GOT3 (cell line): ENCODE measurements at places on chromosomes 12 and 14.

DNA sequence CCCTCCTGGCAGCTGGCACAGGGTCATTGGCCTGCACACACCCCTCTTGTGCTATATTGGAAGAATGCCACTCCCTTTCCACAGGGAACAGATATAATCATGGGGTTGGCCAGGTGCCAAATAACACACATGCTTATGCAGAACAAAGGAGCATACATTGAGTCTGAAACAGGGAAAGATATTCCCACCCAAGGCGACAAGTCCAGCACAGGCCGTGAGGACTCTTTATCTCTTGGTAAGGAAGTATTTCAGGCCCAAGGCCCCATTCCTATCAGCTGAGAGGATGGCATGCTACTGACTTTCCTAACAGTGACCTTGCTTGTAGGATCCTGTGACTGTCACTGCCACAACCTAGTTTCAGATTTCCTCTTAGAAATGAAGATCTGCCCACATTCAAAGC, 59.0 kb upstream of the STXBP6 start:
- DNase-seq, result no peak

DNA sequence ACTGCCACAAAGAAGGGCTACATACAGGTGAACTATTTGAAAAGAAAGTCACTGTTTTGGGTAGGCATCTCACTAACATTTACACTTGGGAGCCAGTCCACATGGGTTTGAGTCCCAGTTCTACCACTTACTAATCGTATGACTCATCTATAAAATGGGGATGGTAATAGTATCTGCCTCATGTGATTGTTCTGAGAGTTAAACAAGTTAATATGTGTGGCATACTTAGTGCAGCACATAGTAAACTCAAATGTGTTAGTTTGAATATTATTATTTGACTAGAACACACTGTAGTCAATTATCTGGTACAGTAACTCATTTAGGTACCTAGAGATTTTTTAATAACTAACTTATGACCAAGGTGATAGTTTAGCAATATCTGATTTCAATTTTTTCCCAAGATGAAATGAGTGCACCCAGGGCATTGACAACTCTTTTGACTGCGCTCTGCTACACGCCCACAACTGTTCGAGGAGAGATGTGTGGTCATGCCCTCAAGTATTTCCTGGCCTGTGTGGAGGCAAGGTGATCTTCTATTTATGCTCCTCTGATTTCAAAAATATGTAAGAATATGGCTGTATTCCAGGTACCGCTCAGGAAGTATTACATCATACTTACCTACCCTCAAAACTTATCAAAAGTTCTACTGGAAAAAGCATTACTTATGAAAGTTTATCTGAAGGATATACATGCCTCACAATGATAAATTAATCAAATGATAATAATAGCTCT, 210.6 kb upstream of the EGLN3 start:
- DNase-seq, result no peak

GRCh38 chr12:69886109-69886508, 61.1 kb downstream of the MYRFL start:
- DNase-seq, result no peak

DNA sequence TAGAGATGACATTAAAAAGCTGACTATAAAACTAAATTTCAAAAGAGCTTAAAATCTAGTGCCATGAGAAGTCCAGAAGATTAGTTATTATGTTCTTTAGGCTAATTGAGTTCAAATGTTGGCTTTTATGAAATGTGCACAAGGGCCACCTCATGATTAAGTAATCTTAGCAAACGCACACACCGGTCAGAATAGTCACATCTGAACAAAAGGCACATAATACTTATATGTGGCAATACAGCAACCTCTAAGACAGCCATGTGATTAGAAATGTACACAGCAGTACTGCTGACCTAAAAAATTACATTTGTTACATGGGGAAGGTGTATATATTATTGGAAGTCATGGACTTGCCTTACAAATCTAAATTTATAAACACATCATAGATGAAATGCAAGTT, 344.7 kb upstream of the GARIN6 start:
- DNase-seq, result no peak

DNA sequence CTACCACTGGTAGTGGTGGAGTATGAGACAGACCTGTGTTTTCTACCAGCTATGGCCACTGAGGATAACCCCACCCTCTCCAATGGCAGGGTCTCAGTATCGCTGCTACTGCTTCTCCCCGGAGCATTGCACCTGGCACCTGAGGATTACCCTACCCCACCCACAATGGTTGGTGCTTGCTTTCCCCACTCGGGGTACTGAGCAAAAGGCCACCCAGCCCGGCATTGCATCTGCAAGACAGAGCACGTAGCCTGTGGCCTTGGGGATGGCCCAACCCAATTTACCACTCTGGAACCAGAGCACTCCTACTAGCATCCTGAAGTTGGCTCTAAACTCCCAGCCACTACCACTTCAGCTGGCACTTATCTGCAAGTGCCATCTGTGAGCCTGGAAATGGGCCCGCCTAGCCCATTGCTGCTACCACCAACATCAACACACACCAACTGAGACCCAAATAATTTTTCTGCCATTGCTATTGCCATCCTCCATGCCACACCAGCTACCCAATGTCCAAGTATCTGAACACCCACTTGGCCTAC, 145.7 kb downstream of the CNTN1 start:
- no peak for DNase-seq

GRCh38 chr12:129325566-129325965, 472.3 kb downstream of the GLT1D1 start:
- no peak for DNase-seq

GRCh38 chr14:53946404-53947093, 10.1 kb downstream of the BMP4 start:
- no peak for DNase-seq

GRCh38 chr12:107431942-107432341, 253.7 kb upstream of the PWP1 start:
- DNase-seq, result no peak

DNA sequence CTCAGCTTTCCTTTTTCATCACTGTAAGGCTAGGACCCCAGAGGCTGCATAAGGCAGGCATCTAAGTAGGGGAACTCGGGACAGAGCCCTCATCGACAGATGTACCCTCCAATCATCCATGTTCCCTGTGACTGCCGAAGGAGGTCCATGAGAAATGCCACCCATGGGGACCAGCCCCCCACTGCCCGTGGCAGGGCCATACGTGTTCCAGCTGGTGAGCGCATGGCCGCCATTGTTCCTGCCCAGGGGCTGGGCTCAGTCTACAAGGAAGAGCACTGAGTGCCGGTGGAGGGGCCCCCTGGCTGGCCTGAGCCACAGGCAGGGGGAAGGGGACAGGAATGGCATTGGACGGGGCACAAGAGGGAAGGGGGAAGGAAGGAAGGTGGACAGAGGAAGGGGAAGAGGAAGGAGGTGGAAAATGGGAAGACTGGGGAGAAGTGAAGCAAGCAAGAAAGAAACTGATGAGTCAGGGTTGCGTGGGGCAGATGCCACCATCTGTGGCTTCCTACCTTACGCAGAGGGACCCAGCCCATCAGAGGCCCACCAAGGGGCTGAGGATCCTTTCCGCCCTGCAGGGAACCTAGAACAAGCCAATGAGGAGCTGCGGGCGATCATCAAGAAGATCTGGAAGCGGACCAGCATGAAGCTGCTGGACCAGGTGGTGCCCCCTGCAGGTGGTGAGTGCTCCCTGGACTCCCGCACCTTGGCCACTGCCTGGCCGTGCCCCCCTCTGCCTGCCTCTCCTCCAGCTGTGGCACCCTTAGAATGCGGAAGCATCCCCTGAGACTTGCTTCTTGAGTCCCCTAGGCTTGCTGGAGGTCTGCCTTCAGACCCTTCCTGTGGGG, 120.6 kb upstream of the FKBP4 start:
- DNase-seq, result no peak

GRCh38 chr14:60840313-60840712, 105.8 kb downstream of the MNAT1 start:
- no peak for DNase-seq

- no peak for DNase-seq
Measured at GRCh38 chr12:100857971-100858370, 63.4 kb downstream of the ANO4 start.

DNA sequence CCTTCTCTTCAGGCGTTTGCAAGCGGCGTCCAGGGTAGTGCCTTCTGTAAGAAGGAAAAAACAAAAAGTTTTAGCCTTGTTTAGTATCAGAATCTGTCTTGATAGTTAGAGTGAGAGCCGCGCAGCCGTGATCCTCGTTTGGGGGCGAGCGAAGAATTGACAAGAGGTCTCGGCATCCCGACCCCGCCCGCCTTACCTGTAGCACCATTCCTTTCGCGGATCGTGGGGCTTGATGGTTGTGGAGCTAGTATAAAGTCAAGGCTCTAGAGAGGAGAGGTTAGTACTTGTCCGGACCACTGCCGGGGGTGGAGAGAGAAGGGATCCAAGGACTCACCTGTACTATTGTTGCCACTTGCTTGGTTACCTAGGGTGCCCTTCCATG, 494 bp downstream of the TMTC3 start:
- no peak for DNase-seq

DNA sequence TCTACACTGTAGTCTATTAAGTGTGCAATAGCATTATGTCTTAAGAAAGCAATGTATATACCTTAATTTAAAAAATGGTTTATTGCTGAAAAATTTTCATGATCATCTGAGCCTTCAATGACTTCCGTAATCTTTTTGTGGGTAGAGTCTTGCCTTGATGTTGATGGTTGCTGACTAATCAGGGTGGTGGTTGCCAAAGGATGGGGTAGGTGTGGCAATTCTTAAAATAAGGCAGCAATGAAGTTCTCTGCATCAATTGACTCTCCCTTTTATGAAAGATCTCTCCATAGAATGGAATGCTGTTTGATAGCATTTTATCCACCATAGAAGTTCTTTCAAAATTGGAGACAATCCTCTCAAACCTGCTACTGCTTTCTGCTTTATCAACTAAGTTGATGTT, 41.1 kb downstream of the BBS10 start:
- DNase-seq, result no peak

GRCh38 chr12:1851151-1851701, 30.9 kb downstream of the LRTM2 start:
- no peak for DNase-seq

DNA sequence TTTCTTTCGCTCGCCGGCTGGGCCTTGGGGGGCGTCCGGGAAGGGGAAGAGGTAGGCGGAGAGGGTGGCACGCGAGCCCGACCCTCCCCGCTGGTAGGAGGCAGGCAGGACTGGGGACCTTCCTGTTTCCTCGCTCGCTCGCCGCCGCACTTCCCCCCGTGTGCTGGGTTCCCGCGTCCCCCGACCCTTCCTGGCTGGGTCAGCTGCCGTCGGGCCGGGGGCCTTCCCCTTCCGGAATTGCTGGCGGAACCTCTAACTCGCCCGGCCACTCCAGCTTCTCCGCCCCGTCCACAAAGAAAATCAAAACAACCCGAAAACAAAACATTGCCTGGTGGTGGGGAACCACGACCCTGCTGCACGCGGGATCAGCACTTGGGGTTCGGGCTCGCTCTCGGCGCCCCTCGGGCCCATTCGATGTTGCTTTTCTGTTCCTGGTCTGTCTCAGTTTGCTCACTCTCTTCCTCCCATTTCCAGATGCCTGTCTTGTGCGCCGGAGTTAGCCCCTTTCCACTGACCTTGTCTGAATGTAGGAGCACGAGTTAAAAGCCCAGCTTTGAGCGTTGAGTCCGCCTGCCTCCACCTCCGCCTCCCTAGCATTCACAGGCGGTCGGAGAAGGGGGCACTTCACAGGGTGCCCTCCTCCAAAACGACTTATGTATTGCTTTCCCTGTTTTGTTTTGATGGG, 581 bp downstream of the PAPOLA start:
- no peak for DNase-seq

- DNase-seq, result no peak
Measured at GRCh38 chr12:111436811-111437210, 31.1 kb downstream of the SH2B3 start.

- DNase-seq, result no peak
Measured at GRCh38 chr12:55695349-55695748, 12.4 kb downstream of the ITGA7 start.

- no peak for DNase-seq
Measured at GRCh38 chr12:128815779-128816642, 7.7 kb downstream of the SLC15A4 start.

GRCh38 chr12:234891-235415, 21.0 kb upstream of the SLC6A12 start:
- DNase-seq, result no peak

GRCh38 chr12:110367181-110367864, 36.2 kb downstream of the ANAPC7 start:
- DNase-seq, result no peak

DNA sequence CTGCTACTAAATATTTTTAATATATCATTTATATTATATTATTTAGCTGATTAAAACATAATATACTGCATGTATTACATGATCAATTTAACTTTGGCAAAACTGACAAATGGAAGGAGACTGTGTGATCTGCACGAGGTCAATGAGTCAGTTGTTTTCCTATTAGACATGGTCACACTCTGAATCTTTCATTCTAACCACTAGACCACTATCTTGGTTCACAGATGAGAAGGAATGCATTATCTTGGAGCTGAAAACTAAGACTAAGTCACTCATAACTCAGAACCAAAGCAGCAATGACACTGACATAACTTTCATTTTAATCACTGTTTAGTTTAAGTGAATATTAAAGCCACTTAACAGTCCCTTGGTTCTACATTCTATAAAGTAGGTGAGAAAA, 37.4 kb downstream of the GNPTAB start:
- no peak for DNase-seq

DNA sequence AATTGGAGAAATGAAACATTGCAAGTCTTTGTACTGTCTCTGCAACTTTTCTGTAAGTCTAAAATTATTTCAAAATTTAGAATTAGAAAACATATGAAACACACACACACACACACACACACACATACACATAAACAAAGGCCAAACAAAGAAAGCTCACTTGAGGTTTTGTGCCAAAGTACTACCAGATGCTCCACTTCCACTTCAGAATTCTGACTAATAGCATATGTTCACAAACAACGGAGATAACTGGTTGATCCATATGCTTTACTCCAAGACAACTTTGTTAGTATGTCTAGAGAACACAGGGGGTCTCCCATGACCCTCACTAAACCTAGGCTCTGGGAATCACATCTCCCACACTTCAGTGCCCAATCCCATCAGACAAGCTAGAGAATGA, 133.8 kb upstream of the CLEC14A start:
- DNase-seq, result no peak

- no peak for DNase-seq
Measured at GRCh38 chr12:82959821-82960220, 273.1 kb downstream of the TMTC2 start.

DNA sequence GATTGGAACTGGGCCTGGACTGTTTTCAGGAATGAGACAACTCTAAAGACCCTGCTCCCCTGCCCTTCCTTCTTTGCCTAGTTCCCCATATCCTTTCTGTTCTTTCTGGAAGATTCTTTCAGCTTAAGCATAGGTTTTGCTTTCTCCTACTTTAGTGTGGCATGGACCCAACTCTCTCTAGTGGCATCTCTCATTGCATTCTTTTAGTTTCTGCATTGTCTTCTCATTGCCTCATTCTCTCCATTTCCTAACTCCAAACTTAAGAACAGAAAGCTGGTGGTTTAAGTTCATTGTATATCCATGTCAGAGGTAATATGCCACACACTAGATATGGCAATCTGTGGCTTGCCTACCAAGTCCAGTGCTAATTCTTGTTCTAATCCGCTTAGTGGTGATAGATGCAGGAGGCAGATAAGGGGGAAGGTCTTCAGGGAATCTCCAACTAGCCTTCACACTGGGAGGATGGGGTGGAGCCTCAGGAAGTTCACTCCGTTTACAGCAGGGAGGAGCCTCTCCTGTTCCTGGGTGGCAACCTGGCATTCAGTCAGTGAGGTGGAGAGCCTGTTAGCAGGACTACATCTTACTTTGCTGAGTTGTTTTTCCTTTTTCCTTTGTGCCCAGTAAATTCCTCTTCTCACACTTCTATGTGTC, 165.1 kb upstream of the LMNTD1 start:
- DNase-seq, result no peak

GRCh38 chr12:87152075-87152474, 877.1 kb downstream of the C12orf50 start:
- no peak for DNase-seq

GRCh38 chr12:2526371-2526770, 268.4 kb upstream of the FKBP4 start:
- DNase-seq, result no peak
